Progenitor cell of endocrine pancreas (in vitro differentiated cells): ENCODE measurements at places on chromosomes 16 and 17. TPM values are rescaled to one million over a fixed set of nuclear protein-coding genes. Genes with fewer than 3 reads are reported as not detected.

PITPNM3 gene
- total RNA-seq: 2.8 and 3.3 TPM in 2 replicates

TP53TG3B gene
- not detected in 2 replicates for total RNA-seq

KRTAP17-1 gene
- total RNA-seq: not detected in 2 replicates

CHST5 gene
- total RNA-seq: 0.24 and 0.93 TPM in 2 replicates

KRTAP4-3 gene
- not detected in 2 replicates for total RNA-seq

CCL16 gene
- total RNA-seq: not detected in 2 replicates

KRT16 gene
- not detected in 2 replicates for total RNA-seq

DNA sequence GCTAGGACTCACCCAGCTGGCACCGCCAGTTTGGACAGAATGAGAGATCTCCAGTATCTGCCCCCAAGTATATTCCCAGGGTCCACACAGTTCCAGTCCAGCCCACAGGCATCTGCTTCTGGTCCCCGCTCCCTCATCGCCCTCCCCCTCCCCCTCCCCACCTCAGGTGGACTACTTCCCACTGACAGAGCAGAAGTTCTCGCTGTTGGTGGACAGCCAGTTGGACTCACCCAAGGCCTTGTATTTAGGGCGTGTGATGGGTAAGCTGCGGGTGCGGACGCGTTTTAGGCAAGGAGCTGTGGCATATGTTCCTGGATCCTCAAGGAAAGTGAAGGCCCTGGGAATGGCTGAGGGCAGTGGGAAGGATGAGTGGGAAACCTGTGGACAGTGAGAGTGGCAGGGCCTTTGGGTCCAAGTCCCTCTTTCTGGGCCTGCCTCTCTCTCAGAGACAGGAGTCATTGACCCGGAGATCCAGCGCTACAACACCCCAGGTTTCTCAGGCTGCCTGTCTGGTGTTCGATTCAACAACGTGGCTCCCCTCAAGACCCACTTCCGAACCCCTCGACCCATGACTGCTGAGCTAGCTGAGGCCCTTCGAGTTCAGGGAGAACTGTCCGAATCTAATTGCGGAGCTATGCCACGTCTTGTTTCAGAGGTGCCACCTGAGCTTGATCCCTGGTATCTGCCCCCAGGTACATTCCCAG is 14.9 kb downstream of the CNTNAP1 start:
- DNase-seq: no peak

DNA sequence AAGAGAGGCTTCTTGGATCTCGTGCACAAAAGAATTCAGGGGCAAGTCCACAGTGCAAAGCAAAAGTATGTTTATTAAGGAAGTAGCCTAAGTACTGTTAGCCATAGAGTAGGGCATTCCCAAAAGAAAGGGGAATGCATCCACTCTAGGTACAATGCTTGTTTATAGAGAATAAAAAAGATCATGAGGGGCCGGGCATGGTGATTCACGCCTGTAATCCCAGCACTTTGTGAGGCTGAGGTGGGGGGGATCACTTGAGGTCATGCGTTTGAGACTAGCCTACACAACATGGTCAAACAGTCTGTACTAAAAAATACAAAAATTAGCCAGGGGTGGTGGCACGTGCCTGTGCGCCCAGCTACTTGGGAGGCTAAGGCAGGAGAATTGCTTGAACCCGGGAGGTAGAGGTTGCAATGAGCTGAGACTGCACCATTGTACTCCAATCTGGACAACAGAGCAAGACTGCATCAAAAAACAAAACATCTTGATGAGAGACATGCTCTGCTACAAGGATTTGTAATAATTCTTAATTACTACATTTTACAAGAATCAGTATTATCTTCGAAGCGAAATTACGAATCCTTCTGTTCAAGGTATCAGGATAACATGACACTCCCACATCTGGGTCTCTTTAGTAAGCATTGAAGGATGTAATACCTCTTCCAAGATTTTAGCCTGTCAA is 191.6 kb downstream of the CPPED1 start:
- DNase-seq: no peak

- DNase-seq: no peak
Observed at GRCh38 chr16:18931756-18932155, 5.5 kb upstream of the SMG1 start.

GRCh38 chr16:87538160-87538559 is 45.3 kb upstream of the ZCCHC14 start:
- DNase-seq: no peak

DNA sequence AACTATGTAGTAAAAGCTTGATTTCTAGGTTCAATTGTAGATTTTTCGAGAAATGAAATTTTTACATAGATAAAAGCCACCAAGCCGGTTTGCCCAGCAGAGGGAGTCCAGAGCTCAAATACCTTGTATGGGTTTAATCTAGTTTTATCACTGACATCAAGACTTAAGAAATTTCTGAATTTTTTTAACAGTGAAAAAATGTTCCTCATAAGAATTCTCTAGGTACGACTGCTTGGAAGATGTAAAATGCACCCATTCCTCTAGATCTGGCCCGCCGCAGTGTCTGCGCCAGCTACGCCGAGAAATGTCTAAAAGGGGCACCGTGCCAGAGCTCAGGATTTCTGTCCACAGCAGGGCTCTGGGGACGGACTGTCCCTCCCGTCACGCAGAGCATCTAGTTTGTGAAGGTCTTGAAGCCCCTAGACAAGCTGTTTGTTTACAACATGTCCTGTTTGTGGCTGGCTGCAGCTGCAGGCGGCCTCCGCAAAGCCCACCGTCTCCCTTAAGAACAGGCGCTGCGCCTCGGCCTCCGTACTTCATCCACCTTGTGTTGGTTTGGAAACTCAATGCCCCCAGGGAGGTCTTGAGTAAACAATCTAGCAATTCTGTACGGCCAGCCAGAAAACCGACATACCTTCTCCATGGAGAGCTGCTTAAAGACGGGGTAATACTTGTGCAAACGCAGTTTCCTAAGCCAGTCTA is 24.8 kb downstream of the MAP1LC3B start:
- DNase-seq: no peak

- DNase-seq: no peak
Observed at GRCh38 chr17:13636951-13637350, 35.2 kb upstream of the HS3ST3A1 start.

DNA sequence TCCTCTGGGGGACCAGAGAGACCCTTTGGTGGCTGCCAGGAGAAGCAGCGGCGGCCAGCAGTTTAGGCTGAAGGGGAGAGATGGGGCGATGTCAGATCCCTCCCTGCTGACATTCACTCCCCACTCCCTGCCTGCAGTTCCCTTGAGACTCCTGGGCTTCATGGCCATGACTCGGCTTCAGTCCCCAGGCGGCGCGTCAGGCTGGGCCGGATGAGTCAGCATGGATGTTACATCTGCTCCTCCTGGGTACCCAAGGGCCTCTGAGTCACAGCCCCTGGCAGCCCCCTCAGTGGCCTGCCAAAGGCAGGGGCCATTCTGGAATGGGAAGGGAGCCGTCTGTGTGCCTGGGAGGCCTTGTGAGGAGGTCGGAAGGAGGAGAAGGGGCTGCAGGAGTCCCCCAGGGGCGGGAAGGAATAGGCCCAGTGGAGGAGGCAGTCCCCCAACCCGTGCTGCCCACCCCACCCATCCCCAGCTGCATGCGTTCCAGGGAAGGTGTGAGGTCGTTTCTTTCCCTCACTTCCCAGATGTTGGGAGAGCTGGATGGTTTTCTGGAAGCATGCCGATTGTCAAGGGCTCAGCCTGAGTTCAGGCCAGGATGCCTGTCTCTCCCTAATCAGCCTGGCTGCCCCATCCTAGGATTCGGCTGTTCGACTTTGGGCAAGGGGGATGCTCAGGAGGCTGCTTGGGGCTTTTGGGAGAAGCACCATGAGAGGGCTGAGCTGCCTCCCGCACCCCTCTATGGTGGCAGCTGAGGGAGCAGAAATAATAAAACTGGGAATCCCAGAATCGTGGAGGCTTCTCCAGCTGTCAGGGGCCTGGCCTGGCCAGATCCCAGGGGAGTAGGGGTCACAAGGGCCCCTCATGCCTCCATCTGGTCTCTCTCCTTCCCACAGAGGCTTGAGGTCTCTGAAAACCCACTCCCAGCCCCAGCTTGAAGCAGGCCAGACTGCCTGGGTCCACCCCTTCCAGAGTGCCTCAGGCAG is 9.7 kb downstream of the RHBDL3 start:
- no peak for DNase-seq

DNA sequence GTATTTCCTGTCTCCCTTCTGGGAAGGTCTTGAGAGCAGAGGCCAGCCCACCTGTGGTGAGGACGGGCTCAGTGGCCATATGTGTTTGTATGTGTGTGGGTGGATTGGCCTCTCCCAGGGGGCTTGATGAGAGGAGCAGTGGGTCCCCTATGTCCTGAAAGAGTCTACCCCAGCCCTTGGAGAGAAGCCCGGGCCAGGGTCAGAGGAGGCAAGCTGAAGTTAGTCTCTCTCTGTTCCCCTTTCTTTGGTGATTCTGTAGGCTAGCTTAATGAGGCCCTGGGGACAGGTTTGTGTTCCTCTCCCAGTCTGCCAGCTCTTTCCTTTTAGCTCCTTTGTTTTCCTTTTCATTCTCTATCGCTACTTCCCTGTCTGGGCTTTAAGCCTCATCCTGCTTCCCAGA is 23.8 kb upstream of the NFATC3 start:
- DNase-seq: no peak

DNA sequence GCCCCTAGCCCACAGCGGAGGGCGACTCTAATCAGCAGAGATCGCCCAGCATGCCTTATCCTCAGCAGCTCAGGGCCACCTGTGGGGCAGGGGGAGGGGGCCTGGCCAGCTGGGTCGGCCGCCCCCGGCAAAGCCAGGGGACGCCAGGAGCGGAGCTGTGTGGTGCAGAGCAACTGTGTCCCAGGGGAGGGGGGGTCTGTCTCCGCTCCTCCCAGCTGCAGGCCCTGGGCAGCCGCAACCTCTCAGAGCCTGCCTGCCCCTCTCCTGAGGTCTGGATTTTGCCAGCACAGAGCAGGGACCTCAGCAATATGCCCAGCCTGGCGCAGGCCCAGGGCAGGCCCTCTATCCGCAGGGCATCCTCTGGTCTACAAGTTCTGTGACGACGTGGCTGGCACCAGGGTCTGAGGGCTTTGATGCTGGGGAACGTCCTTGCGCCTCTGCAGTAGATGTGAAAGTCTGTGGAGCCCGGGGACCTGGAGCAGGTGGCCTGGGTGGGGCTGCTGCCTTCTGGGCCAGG is 36.5 kb upstream of the SLC38A10 start:
- DNase-seq: no peak

DNA sequence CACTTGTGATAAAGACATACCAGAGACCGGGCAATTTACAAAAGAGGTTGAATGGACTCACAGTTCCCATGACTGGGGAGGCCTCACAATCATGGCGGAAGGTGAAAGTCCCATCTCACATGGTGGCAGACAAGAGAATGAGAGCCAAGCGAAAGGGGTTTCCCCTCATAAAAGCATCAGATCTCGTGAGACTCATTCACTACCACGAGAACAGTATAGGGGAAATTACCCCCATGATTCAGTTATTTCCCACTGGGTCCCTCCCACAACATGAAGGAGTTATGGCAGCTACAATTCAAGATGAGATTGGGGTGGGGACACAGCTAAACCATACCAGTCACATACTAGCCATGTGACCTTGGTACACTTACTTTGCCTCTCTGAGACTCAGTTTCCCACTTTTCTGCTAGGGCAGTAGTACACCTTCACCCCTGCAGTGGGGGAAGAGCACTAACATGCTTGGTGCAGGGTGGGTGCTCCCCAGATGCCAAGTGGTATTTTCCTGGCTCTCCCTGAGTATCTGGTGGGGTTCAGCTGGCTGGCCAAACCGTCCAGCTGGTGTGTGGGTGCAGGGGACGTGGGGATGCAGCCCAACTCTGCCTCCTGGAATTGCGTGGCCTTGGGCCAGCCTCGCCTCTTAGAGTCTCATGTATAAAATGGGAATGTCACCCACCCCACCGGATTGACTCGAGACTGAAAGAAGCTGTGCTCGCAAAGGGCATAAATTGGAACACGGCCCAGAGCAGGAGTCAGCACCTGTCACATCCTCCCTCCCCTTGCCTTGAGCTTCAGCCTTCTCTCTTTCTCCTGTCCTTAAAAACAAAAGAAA is 364.1 kb downstream of the CPPED1 start:
- DNase-seq: no peak

DNA sequence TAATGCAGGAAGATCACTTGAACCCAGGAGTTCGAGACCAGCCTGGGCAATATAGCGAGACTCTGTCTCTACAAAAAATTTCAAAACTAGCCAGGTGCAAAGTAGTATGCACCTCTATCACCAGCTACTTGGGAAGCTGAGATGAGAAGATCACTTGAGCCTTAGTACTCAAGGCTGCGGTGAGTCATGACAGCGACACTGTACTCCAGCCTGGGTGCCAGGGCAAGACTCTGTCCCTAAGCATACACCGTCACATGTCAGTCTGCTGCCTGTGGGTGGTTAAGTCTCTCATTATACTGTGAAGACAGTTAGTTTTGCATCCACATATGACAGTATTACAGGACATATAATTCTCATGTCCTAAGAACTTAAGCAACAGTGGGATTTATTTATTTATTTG is 21.8 kb downstream of the NMRAL1 start:
- DNase-seq: no peak

DNA sequence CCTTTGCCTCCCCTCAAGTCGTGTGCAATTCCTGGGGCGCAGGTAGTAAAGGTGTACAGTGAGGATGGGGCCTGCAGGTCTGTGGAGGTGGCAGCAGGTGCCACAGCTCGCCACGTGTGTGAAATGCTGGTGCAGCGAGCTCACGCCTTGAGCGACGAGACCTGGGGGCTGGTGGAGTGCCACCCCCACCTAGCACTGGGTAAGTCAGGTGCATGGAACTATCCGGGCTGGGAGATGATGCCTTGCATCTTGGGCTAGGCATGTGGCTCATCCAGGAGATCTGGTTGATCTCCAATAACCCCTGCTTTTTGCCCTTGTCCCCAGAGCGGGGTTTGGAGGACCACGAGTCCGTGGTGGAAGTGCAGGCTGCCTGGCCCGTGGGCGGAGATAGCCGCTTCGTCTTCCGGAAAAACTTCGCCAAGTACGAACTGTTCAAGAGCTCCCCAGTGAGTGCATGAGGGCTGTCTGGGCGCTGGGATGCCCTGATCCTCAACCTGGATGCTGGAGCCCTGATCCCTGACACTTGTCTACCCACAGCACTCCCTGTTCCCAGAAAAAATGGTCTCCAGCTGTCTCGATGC is 5.2 kb downstream of the GRB7 start:
- DNase-seq: no peak

DNA sequence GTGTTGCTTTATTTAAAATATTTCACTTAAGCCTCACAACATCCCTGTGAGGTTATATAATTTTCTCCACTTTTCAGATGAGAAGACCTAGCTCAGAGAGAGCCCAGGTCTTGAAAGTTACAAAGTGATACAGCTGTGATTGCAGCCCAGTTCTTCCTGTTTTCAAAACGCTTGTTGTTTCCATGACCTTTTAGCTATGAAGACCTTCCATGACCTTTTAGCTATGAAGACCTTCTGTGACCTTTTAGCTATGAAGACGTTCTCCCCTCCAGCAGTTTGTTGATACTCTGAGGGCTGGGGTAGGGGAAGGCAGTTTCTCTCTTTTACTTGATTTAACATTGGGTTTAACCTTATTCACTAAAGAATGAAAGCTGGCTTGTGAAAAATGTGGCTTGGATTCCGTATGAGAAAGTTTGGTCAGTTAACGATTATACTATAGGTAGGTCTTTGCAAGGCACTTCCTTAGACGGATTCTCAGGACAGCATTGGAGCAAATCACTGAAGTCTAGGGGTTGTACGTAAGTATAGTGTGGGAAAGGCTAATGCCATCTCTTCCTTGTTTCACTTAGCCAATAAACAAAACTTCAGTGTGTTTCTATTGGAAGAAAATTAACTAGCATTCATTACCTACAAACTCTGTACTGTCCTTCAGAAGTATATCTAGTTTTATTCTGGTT is 20.7 kb downstream of the PHKB start:
- no peak for DNase-seq

- DNase-seq: no peak
Observed at GRCh38 chr16:4495766-4496165, 19.6 kb downstream of the HMOX2 start.
